SJSA1 (cell line): ENCODE measurements at places on chromosomes 2 and 18.

- no peak for DNase-seq
These were observed 94.1 kb downstream of the RTN4 start for GRCh38 chr2:54956111-54956627.

- no peak for DNase-seq
These were observed 36.1 kb downstream of the SPIRE1 start for GRCh38 chr18:12621742-12622306.

GRCh38 chr2:233837694-233838229, 16.6 kb downstream of the HJURP start:
- no peak for DNase-seq

DNA sequence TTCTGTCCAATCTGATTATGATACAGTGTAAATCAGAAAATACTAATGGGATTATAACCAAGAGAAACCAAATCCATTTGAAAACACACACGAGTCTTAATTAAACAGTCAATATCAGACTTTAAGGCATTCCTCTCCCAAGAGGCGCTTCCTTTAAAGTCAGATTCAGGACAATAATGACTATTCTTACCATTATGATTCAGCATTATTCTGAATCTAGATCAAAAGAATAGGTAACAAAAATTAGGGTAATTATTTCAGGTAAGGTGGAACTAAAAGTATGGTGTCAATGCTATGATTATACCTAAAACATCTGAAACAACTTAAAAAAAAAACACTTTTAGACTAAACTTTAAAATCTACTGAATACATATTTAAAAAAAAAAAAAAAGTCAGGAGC, 12.3 kb downstream of the PSME4 start:
- no peak for DNase-seq

- no peak for DNase-seq
These were observed 891.8 kb downstream of the DSC3 start for GRCh38 chr18:30150586-30151250.
